A549 treated with CpdA at 1 μM for 4 hours (cell line): ENCODE measurements at places on chromosomes 6 and 20. TPM values are rescaled to one million over a fixed set of nuclear protein-coding genes. Genes with fewer than 3 reads are reported as not detected.

ERVFRD-1 gene
- total RNA-seq, result not detected in 5 replicates

TNFRSF6B gene
- 0.47 to 1.2 TPM (median 0.85 TPM) in 5 replicates for total RNA-seq

SLC22A2 gene
- total RNA-seq, result 0.02 to 0.09 TPM in 2 of 5 replicates, not detected in the others

DSP gene
- total RNA-seq, result 33.2 to 57.4 TPM (median 40.2 TPM) in 5 replicates

GDAP1L1 gene
- 0.16 TPM in 1 of 5 replicates, not detected in the others for total RNA-seq

NKAPL gene
- not detected in 5 replicates for total RNA-seq

TFEB gene
- 4.6 to 7.3 TPM (median 5.8 TPM) in 5 replicates for total RNA-seq

SLC24A3 gene
- 0.02 to 0.04 TPM in 2 of 5 replicates, not detected in the others for total RNA-seq

SYCP2L gene
- total RNA-seq, result 2.8 to 3.6 TPM (median 3.1 TPM) in 5 replicates

ADTRP gene
- 0.51 to 0.78 TPM (median 0.56 TPM) in 5 replicates for total RNA-seq

IP6K3 gene
- 0.05 to 0.14 TPM (median 0.09 TPM) in 3 of 5 replicates, not detected in the others for total RNA-seq

SLC22A23 gene
- 8.4 to 12.1 TPM (median 10.6 TPM) in 5 replicates for total RNA-seq

LINC00237 gene
- total RNA-seq, result not detected in 5 replicates

ARMH2 gene
- total RNA-seq, result not detected in 5 replicates

POM121L2 gene
- not detected in 5 replicates for total RNA-seq

MICB gene
- 6.6 to 8.6 TPM (median 7.7 TPM) in 5 replicates for total RNA-seq

CD24 gene
- total RNA-seq, result 219 to 281 TPM (median 241 TPM) in 5 replicates

RAD21L1 gene
- total RNA-seq, result not detected in 5 replicates

TMEM217 gene
- total RNA-seq, result 0.38 to 1.2 TPM (median 0.99 TPM) in 5 replicates

KIAA1755 gene
- total RNA-seq, result 0.07 to 0.28 TPM (median 0.19 TPM) in 5 replicates

MAK gene
- 0.11 to 0.33 TPM (median 0.17 TPM) in 5 replicates for total RNA-seq

VSTM2L gene
- total RNA-seq, result 5.8 to 9.3 TPM (median 6.3 TPM) in 5 replicates

ADGRF5 gene
- total RNA-seq, result not detected in 5 replicates

FAXC gene
- total RNA-seq, result 6.4 to 8.1 TPM (median 6.8 TPM) in 5 replicates

PSORS1C1 gene
- total RNA-seq, result 3.3 to 6.4 TPM (median 4.2 TPM) in 5 replicates

TTLL9 gene
- total RNA-seq, result 0.06 to 0.20 TPM in 2 of 5 replicates, not detected in the others

ZSCAN31 gene
- 2.0 to 3.8 TPM (median 2.7 TPM) in 5 replicates for total RNA-seq

KCNQ5 gene
- total RNA-seq, result 1.7 to 3.4 TPM (median 1.9 TPM) in 5 replicates

TNFRSF21 gene
- total RNA-seq, result 25.5 to 30.0 TPM (median 28.1 TPM) in 5 replicates
